ENCODE measurements at places on chromosomes 3 and 15.

DNA sequence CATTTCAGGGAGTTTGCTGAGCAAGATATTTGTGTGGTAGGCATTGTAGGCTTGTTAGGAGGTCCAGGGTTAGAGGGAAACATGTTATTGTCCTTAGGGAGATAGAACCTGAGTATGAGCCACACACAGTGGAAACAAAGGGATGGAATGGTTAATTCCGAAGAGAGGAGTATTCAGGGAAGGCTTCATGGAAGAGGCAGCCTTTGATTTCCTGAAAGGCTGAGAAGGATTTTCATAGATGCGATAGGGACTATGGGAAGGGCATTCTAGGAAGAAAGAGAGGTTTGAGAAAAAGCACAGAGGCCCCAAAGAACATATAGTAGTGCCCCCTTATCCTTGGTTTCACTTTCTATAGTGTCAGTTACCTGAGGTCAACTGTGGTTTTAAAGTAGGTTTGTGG lies 81.7 kb downstream of the RAB11A start:
- DNase-seq = no peak

DNA sequence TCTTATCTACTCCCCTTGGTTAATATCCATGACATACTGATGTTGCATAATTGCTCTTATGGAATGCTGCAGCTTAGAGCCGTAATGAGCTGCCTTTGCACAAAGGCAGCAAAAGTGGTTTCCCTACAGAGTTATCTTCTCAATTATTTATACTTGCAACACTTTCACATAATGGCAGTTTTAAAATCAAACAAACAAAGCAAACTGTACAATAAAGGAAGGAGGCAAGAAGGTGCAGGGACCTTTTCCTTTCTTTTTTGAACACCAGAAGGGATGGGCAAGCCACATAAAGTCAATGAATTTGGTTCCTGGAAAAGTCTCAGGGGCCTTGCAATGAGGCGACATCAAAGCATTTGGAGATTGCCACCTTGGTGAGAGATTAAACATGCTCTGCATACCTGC lies 188.0 kb downstream of the MEIS2 start:
- no peak for DNase-seq

DNA sequence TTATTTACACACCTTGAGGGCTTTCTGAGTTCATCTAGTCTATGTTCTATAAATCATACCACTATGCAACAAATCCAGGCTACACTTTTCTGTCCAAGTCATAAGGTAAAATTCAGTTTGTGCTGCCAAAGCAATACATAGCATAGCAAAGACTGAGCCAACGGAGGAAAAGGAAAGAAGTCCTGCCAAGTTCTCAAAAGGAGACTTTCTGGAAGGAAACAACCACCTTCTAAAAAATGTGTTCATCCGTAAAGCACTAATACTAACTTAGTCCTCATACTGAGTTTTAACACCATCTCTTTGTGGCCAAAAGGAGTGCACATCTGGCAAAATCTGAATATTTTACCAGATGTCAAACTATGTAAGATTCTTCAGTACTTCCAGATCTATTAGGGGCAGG lies 620.2 kb downstream of the RBMS3 start:
- DNase-seq = no peak

DNA sequence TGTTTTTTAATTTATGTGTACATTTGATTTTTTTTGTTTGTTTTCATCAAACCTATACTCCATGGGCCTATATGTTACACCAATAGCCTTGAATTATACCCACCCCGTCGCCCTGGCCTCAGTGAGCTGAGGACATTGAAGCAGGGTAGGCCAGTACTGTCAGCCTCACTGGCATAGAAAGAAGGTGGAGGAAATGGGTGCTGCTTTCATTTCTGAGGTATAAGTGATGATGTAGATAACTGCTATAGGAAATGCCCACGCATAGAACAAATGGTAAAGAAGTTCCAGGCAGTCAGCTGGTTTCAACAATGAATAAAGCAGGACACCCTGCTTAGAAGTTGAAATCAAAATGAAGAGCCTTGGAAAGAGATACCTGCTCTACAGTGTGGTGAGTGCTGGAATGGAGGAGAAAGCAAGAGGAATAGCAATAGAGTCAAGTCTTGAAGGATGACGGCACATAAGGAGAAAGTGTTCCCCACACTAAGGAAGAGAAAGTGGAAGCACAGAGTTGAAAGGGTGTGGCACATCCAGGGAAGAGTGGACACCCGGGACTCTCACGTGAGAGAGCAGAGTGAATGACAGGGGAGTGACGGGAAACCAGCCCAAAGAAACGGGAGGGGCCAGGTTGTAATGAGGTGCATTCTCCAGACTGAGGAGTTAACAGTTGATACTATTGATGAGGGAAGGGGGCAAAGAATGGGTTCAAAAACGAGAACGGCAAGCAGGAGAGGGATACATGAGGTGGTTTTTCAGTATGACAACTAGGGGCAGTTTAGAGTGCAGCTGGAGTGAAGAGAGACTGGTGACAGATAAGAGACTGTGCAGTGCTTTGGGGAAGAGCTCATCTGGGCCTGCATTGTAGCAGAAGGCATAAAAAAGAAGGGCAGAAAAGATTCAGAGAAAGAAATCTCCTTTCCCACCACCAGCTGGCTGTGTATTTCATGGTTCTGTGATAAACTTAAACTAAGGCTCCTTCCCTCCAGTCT lies 70.5 kb downstream of the KLHL25 start:
- no peak for DNase-seq

GRCh38 chr3:62479326-62479725 lies 106.0 kb upstream of the FEZF2 start:
- no peak for DNase-seq

DNA sequence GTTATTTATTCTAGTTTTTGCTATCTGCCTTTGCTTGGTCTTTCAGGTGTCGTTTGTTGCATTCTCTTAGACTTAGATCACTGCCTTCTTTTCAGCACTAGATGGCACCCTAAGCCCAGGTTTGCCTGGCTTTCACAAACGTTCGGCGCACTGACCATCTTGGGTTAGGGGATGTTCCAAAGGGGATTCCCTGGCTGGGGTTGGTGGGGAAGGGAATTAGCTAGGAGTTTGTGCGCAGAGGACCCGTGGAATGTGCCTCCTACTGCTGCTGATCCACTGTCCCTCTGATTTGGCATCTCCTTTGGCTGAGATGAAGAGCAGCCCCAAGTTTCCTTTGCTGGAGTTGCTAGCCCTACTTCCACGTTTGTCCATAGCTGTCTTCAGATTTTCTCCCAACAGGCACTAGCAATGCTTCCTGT lies 33.9 kb downstream of the PFN2 start:
- peak; percentile 2 for DNase-seq

DNA sequence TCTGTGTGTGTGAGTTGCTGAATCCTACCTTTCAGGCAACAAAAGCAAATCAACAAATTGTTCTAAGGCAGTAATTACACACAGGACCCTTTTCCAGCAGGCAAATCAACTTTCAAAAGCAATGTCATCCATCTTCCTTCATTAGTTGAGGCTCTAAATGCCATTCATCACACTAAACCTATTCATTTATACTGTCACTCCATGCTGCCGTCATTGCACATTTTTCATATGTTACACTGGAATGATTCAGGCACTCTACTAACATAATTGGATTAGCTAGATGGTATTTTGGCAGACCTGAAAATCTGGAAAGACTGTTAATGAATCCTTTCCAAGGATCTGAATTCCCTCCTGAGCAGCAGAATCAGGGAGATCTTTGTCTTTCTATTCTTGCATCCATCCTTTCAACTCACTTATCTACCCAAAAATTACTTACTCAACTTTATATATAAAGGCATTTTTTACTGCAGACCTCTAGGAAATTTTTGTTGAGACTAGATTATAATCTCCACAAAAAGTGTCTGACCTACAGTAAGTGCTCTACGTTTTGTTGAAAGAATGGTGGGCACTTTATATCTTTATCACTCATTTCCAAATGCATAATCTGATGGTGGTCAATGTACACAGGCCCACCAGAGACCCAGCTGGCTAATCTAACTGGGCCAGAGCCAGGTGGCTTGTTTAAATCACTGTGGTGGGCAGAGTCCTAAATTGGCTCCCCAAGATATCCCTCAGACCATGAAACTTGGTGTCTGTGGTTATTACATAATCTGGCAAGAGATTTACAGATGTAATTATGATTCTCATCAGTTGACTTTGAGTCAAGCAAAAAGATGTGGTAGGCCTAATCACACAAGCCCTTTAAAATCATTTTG lies 25.0 kb downstream of the MIX23 start:
- no peak for DNase-seq

DNA sequence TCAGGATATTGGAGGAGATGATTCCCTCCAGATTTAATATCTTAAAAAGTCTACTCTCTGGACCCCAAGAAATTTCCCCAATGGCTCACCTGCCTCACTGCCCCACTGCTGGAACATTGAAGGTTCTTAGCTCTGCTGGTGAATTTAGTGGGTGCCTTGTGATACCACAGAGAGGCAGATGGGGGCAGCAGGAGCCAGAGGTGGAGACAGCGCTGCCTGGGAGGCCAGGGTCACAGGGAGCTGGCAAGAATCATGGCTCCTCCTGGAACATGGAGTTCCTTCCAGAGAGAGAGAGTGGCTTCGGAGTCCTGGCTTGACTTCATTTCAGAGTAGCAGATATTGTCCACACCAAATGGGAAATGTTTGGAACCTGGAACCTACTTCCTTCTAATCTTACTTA lies 263.5 kb upstream of the CFAP20DC start:
- DNase-seq = no peak

- DNase-seq = no peak
These were observed 18.3 kb downstream of the SHC4 start for GRCh38 chr15:48945386-48945785.

- DNase-seq = no peak
These were observed 114.7 kb downstream of the GADL1 start for GRCh38 chr3:30779686-30780287.

GRCh38 chr3:194888916-194889315 lies 203.2 kb downstream of the FAM43A start:
- no peak for DNase-seq

DNA sequence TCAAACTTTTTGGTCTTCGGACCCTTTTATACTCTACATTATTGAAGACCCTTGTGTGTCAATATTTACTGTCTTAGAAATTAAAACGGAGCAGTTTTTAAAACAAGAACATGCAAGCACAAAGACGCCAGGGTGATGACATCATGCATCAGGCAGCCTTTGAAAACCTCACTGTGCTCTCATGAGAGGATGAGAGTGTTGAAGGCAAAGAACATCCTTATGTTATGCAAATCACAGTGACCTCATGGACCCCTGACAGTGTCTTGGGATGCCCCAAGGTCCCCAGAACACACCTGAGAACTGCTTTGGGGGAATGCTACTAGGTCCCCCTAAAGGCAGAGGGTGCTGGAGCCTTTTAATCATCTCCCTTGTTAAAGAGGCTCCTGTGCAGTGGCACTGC lies 51.6 kb downstream of the CHDH start:
- no peak for DNase-seq

- no peak for DNase-seq
These were observed 4.8 kb downstream of the CSK start for GRCh38 chr15:74786551-74787165.

GRCh38 chr15:82914396-82914795 lies 38.1 kb downstream of the HOMER2 start:
- no peak for DNase-seq

GRCh38 chr3:171469376-171469775 lies 9.2 kb upstream of the TNIK start:
- no peak for DNase-seq

DNA sequence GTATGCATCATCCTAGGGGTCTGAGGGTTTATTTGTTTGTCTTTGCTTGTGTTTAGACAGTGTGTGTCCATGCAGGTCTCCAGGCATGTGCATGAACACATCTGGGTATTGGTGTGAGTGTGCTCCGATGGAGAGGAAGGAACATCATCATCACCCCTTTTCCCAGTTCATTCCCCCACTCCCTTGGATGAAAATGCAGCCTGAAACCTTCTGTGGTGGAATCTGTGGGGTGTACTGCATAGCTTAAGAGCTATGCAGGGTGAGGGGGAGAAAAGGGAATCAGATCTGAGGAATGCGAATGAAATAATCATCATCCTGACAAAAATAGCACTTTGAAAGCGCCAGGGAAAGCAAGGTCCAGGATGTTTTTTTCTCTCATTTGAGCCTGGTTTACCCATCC lies 520.1 kb downstream of the NTRK3 start:
- DNase-seq = no peak

- no peak for DNase-seq
These were observed 101.6 kb downstream of the CGNL1 start for GRCh38 chr15:57477736-57478522.

Data from NCI-H187 treated with DMSO at 0.1 percent for 48 hours (cell line).